Muscle of arm (tissue), 14 donors: ENCODE measurements at places on chromosomes 11 and 22. TPM values are rescaled to one million over a fixed set of nuclear protein-coding genes. Genes with fewer than 3 reads are reported as not detected.

FOLH1 gene
- polyA plus RNA-seq, result 1.8 TPM

ABTB2 gene
- 9.7 TPM for polyA plus RNA-seq

PRMT3 gene
- polyA plus RNA-seq, result not detected

SLC15A3 gene
- polyA plus RNA-seq, result not detected

OR2AG2 gene
- polyA plus RNA-seq, result not detected
